Activated CD4-positive, alpha-beta T cell treated with anti-CD3 and anti-CD28 coated beads for 24 hours (primary cell): ENCODE measurements at places on chromosomes 11 and 22.

DNA sequence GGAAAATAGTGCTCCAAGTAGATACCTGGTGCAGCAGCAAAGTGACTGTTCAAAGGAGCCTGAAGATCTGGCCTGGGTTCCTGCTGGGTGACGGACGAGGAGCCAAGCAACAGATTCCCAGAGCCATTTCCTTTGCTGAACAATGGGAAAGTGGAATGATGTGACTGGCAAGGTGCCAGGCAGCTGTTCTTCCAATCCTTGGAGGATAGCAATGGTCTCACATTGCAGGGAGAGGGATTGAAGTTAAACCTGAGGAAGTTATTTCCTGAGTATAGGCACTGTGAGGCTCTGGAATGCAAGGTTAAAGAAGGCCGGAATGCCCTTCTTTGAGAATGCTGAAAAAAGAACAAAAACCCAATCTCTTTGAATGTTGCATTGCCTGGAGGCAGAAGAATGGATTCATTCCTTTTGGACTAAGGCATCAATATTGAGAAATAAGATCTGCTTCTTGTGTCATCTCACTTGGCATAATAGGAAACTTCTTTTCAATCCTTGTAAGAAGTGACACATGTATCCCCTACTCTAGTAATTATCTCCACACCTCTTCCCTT is 223.8 kb downstream of the BLID start:
- DNase-seq, result no peak

DNA sequence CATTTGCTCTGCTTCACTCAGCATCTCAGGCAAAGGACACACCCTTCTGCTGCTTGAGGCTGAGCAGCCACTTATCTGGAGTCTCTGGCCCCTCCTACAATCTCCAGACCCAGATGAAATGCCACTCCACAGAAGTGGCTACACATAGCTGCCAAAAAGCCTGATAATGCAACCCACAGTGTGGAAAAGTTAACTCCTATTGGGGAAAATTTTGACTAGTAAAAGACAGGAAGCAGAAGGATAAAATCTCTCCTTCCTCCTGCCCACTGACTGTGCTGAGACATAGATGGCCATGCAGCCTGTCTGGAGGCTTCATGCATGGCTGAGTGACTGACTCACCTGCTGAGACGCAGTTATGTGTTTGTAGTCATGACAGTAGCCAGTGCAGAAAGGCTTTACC is 92.3 kb upstream of the TEAD1 start:
- no peak for DNase-seq

GRCh38 chr11:6052374-6052773 is 21.8 kb upstream of the OR56A1 start:
- no peak for DNase-seq

GRCh38 chr22:48639021-48639795 is 1188.5 kb downstream of the BRD1 start:
- no peak for DNase-seq

DNA sequence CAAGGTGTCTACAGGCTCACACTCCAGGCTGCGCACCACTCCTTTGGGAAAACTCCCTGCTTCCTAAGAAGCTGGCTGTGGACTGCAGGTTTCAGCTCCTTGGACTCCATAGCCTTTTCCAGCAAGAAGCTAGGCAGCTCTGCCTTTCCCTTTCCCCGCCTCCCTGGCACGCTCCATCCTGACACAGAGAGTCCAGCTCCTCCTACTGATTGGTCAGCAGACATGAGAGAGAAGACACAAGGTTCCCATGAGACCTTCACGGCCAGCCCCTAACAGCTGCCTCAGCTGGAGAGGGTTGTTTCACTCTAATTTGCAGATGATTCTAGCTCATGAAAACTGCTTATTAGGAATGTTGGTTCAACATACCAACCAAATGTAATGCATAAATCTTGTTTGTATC is 27.6 kb downstream of the TENM4 start:
- DNase-seq, result no peak

- DNase-seq, result no peak
These were observed 3.9 kb downstream of the MAML2 start for GRCh38 chr11:96338910-96339705.

GRCh38 chr11:2089536-2090165 is 49.5 kb downstream of the IGF2 start:
- peak; percentile 17 for DNase-seq

- DNase-seq, result no peak
These were observed 19.3 kb downstream of the UPB1 start for GRCh38 chr22:24514241-24515026.

GRCh38 chr11:27285761-27286160 is 77.3 kb downstream of the CCDC34 start:
- no peak for DNase-seq
